LHCN-M2 (cell line): ENCODE measurements at places on chromosomes 5 and 9. TPM values are rescaled to one million over a fixed set of nuclear protein-coding genes. Genes with fewer than 3 reads are reported as not detected.

SLC4A9 gene
- not detected in 2 replicates for total RNA-seq

AJM1 gene
- total RNA-seq: 3.1 and 3.6 TPM in 2 replicates

MELK gene
- total RNA-seq: 71.9 and 74.2 TPM in 2 replicates

LCN1 gene
- not detected in 2 replicates for total RNA-seq

CCL27 gene
- total RNA-seq: not detected in 2 replicates

DNA sequence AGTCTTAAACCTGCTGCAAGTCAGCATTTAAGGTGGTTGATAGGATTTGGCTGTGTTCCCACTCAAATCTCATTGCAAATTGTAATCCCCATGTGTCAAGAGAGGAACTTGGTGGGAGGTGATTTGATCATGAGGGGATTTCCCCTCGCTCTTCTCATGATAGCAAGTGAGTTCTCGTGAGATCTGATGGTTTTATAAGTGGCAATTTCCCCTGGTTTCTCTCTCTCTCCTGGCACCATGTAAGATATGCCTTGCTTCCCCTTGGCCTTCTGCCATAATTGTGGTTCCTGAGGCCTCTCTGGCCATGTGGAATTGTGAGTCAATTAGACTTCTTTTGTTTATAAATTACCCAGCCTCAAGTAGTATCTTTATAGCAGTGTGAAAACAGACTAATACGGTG is 84.3 kb upstream of the SMC2 start:
- DNase-seq: peak; percentile 4

- DNase-seq: no peak
Observed at GRCh38 chr5:179817890-179818745, 2.6 kb upstream of the SQSTM1 start.

CRHBP gene
- 0.13 TPM in 1 of 2 replicates, not detected in the other for total RNA-seq

GRCh38 chr5:167840527-167841130 is 450.8 kb upstream of the WWC1 start:
- DNase-seq: no peak

DNA sequence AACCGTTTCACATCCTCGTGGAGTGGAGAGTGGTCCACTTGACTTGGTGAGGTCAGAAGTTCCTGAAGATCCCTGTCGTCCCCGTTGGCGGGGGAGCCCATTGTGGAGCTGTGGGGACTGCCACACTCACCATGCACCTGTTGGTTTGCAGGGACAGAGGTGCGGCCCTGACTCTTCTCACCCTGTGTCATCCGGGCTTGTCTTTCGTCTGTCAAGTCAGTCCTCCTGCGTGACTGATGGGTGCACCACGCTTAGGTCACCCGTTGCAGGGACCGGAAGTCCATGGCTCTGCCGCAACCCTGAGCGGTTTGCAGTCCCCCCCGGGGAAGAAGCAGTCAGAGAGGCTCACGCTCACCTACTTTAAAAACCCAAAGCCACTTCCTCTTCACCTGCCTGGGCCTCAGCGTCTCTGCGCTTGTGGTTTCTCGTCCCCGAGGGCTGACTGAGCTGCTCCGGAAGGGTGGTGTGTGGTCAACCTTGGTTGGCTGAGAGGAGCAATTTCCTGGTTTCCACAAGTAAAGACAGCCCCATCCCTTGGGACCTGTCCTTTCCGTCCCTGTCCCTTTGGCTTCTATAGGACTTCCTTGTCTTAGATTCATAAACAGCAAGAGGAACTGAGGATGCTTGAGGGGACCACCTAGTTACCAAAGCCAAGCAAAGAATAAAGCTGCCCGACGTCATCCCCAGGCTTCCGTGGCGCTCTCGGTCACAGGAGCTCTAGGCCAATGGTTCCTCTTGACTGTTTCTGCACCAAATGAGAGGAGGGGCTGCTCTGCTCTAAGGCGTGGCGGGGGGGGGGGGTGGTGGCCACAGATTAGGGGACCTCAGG is 53.2 kb downstream of the USP20 start:
- no peak for DNase-seq

CD180 gene
- not detected in 2 replicates for total RNA-seq

DNA sequence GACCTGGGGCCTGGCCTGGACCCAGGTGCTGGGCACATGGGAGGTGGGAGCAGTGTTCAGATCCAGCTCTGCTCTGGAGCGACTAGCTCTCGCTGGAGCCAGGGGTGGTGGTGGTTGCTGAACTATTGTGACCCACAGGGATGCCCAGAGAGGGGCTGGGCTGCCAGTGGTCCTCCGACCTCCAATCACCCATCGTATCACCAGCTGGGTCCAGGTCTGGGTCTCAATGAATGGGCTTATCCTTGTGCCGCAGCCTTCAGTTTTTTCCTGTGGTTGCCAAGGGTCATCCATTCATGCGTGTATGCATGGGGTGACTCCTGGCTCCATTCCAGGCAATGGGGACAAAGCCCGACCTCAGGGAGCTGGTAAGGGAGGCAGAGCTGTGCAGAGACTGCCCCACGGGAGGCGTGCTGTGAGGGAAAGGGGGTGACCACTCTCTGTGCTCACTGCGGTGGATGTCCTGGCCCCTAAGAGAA is 68.6 kb upstream of the RNF130 start:
- no peak for DNase-seq

MYOZ3 gene
- under 0.01 and 0.06 TPM in 2 replicates for total RNA-seq

DNA sequence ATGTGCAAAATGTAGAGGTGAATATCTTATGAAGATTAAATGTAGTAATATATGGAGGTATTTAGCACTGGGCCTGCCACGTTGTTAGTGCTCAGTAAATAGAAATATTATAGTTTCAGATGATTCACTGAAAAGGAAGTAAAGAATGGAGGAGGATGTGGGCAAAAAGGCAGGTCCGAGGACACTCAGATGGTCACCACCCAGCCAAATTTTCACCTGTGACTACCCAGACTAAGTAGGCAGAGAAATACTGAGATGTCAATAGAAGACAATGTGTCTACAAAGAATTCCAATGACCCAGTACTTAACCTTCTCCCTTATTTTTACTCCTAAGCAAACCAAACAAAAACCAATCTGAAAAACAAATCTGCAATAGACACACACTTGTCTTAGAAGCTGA is 70.3 kb upstream of the ATP10B start:
- no peak for DNase-seq

FST gene
- 4.7 and 8.4 TPM in 2 replicates for total RNA-seq

ARL14EPL gene
- total RNA-seq: 0.40 TPM in 1 of 2 replicates, not detected in the other

GRCh38 chr9:120735415-120736126 is 21.3 kb upstream of the MEGF9 start:
- DNase-seq: no peak

GRCh38 chr9:18473652-18474279 is at the start of gene ADAMTSL1:
Gene ADAMTSL1 (plus strand): TSS chr9:18474153. CDS start chr9:18474233, 80 bp downstream.
- DNase-seq: peak; percentile 93

GRCh38 chr5:94693845-94694370 is 75.4 kb downstream of the SLF1 start:
- DNase-seq: no peak

DNA sequence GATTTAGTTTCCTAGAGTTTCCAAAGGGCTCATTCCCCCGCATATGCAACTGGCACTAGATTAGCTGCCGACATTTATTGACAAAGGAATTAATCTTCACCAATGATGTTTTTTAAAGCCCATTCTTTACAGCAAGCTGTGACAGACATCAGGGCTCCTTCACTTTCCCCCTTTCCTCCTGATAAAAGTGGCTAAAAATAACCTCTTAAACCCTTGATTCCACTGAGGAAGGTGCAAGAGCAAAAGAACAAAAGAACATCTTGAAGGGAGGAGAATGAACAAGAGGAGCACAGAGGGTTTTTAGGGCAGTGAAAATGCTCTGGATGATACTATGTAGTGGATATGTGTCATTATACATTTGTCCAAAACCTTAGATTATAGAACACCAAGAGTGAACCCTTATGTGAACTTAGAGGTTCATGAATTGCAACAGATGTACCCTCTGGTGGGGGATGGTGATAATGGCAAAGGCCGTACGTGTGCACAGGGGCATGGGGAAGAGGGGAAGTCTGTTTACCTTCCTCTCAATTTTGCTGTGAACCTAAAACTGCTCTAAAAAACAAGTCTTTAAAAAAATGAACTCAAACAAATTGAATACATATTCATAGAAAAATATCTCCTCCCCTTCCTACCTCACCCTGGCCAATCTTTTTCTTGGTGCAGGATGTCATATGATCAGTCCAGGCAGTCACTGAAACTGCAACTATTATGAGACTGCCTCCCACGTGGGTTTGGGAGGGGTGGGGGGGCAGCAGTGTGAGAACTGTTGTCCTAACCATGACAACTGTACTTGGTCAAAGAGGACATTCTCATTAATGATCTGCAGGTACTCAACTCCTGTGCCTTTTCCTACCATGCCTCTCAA is 83.0 kb downstream of the MARCHF3 start:
- DNase-seq: no peak

DNA sequence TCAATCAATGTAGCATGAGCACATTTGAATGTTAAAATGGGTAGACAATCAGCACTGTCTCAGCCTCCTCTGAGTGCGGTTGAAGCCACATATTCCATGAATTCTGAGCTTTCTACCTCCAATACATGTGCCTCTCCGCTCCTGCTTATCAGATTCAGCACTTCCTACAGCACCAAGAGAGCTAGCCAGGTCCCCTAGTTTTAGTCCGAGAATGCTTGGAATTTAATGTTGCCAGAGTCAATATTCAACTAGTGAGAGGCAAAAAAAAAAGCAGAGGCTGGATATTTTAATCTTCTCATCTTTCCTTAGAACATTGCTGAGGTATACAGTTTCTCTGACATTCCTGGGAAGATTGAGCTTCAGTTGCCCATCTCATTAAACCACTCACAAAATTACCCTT is 1979.1 kb upstream of the CDH9 start:
- DNase-seq: no peak

- no peak for DNase-seq
Observed at GRCh38 chr5:3353561-3353960, 242.1 kb upstream of the IRX1 start.
